ENCODE measurements at places on chromosomes 3 and 15.

DNA sequence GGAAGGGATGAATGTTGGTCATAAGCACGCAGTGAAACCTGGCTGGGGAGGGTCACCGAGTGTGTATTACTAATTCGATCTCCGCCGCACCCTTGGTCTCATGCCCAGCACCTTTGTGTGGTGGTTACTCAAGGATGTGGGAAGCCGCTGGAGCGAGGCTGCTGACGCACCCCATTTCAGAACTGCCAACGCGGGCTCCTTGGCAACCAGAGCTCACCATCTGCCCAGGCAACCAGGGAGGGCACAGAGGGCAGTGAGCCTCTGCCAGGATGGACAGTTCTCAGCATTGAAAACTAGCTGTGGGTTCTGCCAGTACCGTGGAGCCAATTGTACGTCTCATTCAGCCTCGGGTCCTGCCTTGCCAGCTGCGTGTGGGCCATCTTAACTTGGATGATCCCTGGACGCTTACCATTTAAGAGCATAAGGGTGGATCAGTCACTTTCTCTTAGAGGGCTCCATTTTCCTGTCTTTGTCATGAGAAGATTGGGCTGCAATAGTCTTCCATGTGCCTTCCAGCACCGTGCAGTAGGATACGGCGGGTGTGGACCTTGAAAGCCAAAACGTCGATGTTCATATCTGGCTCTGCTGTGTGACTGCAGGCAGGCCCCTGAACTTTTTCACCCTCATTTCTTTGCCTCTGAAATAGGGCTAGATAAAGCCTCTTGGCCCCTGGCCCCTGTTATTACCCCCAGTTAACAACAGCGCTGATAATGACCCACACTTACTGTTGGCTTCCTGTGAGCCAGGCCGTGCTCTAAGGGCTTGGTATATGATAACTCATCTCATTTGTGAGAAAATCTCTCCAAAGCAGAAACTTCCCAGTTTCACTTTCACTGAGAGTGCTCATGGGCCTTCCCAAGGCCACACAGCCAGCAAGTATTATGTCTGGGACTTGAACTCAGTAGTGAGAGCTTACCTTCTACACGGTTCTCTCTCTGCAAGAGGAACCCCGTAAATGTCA lies 238.8 kb downstream of the OPA1 start:
- DNase-seq: no peak

DNA sequence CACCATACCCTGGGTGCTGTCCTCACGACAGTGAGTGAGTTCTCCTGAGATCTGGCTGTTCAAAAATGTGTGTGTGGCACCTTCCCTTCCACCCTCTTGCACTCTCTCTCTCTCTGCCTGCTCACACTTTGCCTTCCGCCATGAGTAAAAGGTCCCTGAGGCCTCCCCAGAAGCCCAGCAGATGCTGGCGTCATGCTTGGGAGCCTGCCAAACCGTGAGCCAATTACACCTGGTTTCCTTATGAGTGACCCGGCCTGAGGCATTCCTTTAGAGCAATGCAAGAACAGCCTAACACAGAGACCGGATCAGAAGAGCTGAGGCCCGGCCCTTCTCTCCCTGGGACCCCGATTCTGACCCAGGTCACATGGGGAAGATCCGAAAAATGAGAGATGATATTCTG lies 15.4 kb downstream of the TMEM44 start:
- DNase-seq: no peak

GRCh38 chr3:60536420-60536819 lies 714.8 kb downstream of the FHIT start:
- DNase-seq: no peak

DNA sequence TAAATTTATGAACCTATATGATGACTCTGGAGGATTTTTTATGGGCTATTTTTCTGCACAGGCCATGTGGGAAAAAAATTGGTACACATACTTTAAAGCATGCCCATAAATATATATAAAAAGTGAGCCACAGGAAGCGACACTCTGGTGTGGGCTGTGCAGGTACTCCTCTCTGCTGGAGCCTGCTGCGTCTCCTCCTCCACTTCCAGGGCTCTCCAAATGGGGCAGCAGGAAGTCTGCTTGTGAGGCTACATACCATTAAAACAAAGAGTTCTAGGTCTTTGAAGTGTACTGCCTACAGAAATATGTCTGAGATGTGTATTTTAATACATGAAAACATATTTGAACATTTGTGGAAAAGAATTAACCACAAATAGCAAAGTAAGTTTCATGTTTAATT lies 135.1 kb downstream of the CTNNB1 start:
- no peak for DNase-seq

GRCh38 chr3:99920481-99921376 lies 103.1 kb downstream of the CMSS1 start:
- no peak for DNase-seq

- DNase-seq: no peak
These were observed 49.2 kb downstream of the TM4SF4 start for GRCh38 chr3:149523512-149524299.

DNA sequence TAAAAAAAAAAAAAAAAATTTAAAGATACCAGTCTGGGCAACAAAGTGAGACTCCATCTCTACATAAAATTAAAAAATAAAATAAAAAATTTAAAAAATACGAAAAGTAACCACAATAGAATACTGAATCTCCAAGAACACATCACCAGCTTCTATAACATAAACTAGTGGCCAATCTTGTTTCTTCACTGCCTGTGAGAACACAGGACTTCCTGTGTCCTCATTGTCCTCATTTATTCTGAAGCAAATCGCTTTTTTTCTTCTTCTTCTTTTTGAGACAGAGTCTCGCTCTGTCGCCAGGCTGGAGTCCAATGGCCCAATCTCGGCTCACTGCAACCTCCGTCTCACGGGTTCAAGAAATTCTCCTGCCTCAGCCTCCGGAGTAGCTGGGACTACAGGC lies 28.6 kb upstream of the RAB7A start:
- no peak for DNase-seq

DNA sequence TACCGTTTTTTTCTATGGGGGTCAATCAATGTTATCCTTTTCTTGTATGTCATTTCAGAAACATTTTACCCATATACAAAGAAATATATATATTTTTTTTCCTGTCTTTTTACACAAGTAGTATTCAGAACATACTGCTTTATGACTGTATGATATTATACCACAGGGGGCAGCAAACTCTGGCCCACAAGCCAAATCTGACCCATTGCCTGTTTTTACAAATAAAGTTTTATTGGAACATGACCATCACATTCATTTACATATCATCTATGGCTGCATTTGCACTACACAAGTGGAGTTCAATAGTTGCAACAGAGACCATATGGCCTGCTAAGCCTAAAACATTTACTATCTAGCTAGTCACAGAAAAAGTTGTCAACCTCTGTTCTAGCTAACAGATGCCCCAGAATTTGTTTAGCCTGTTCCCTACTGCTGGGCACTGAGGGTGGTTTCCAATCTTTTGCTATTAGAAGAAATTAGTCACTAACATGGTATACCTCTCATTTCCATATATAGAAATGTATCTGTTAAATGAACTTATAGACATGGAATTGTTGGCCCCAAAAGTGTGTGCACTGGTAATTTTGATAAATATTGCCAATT lies 57.7 kb downstream of the BFSP2 start:
- DNase-seq: no peak

DNA sequence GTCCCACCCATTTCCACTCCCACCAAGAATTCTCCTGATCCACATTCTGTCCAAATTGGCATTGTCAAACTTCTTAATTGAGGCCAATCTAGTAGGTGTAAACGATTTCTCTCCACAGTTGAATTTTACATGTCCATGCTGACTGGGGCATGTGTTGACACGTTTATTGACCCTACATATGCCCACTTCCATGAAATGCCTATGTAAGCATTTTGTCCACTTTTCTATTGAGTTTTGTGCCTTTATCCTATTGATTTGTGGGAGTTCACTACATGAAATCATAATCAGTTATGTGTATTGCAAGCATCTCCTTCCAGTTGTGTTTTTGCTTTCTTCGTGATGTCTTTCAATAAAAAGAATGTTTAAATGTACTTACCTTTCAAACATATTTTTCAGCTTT lies 141.7 kb upstream of the NSMCE3 start:
- DNase-seq: no peak

DNA sequence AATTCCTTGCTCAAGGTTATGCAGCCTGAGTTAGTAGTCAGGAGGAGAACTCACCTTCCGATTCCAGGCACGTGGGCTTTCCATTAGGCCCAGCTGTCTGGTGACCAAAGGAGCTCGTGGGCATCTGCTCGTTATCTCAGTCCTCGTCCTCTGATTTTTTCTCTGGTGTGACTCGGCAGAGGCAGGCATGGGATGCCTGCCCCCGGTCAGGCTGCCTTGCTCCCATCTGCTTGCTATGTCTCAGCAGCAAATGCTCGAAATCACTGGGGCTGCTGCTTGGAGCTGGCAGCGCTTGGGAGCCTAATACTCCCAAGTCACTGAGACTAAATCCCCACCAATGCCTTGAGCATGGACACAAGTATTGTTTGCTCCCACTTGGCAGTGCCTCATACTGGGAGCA lies 84.5 kb upstream of the NMNAT3 start:
- no peak for DNase-seq

- DNase-seq: no peak
These were observed 59.8 kb downstream of the SH3BP5 start for GRCh38 chr3:15272426-15273196.

- DNase-seq: no peak
These were observed 9.1 kb downstream of the PLXND1 start for GRCh38 chr3:129597087-129597999.

GRCh38 chr15:77712438-77712837 lies 79.7 kb upstream of the LINGO1 start:
- DNase-seq: no peak

- DNase-seq: no peak
These were observed 57.8 kb upstream of the FAM3D start for GRCh38 chr3:58724336-58724735.

- no peak for DNase-seq
These were observed 10.6 kb upstream of the POU1F1 start for GRCh38 chr3:87287011-87287410.

- DNase-seq: no peak
These were observed 41.9 kb downstream of the GPR160 start for GRCh38 chr3:170079536-170080165.

GRCh38 chr3:45683417-45684326 lies 5.5 kb upstream of the SACM1L start:
- DNase-seq: no peak

DNA sequence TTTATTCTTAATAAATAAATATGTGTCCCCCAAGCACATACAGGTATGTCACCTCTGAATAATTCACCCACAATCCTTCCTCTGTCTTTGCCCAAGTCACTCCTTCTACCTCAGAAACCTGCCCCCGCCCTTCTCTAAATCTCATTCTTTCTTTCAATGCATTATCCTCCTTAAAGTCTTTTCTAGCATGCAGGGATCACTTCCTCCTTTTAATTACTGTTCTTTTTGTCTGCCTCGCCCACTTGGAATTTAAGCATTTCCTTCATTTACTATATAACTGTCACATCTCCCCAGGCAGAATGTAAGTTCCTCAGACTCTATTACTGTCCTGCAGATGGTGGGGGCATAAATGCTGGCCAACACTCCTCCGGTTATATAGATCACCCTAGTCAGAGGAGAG lies 7.8 kb downstream of the CCDC80 start:
- no peak for DNase-seq

DNA sequence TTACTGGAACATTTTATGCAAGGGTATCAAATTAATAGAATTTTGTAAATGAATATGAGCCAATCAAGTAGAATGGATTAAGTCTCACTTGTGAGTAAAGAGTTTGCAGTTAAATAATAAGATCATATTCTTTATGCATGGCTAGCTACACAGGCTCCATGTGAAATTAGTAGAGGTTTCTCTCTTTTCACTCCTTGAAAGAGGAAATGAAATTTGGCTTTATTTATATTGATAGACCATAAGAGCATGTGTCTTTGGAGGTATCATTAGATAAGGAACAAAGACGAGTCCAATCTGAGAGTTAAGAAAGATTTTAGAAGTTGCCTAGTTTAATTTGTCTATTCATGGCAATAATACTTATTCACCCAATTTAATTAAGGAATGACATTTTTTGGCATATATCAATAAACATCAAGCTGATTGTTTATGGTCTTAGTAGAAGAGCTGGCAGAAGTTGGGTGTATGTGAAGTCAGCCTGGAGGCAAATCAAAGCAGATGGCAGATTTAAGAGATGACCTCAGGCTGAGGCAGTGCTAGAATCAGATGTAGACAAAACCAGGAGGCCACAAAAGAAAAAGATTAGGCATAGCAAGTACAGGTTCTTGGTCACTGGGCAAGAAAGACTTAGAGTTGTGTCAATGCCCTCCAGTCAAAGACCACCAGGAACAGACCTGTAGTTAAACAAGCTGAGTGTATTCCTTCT lies 406.5 kb upstream of the ARHGEF26 start:
- no peak for DNase-seq

DNA sequence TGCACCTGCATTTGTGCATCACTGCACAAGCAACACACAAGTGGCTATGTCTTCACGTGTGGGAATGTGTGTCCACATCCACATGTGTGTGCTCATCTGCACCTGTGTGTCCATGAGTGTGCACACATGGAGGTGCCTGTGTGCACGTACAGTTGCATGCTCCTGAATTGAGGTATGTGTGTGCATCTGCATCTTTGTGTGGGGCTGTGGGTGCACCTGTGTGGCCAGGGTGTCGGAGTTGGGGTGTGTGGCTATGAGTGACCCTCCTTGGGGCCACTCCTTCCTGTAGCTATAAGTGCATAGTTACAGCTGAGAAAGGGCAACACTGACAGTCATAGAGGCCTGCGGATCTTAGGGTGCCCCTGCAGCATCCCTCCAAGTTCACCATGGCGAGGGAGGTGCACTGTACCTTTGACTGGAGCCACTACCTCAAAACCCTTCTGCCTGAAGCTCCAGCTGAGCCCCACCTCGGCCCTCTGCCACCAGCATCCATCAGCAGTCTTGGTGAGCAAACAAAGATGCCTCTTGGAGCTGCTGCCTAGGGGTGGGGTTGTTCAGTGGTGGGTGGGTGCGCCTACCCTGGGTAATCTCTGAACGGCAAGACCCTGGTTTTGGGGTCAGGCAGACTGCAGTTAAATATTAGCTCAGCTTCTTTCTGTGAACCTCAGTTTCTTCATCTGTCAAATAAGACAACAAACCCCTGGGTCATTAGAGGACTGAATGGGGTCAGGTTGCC lies 5.2 kb upstream of the HHATL start:
- no peak for DNase-seq

DNA sequence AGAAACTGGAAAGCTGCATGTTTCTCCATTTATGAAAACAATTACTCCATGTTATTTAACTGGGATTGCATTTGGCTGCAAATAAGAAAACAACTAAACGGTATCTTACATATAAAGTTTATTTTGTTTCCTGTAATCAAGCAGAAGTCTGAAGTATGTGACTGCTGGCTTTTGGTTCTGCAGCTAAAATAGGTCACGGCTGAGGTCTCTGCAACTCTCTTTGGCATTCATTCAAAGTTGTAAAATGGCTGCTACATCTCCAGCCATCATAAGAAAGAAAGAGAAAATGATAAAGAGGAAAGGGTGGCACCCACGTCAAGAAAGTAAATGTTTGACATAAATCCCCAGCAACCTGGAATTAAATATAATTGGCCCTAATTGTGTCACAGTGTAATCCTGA lies 406.1 kb downstream of the TBC1D5 start:
- no peak for DNase-seq

DNA sequence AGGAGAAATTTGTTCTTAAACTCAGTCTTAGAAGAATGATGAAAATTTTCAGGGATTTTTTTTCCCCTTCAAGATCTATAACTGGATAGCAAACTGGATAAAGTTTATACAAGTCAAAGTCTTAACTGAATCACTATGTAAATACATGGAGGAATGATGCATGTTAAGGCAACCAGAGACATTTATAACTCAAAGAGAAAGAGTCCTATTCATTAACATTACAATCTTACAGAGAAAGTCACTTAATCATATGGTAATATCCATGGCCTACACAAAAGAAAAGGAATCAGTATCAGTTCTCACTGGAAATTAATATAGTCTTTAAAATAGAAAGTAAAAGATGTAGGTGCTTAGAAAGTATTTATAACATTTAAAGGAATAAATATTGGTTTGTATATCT lies 869.1 kb downstream of the TBL1XR1 start:
- DNase-seq: no peak

Measured in T-helper 22 cell (primary cell).